T-helper 17 cell (primary cell): ENCODE measurements at places on chromosomes 2 and 18.

GRCh38 chr2:44247924-44248323 is 27.4 kb upstream of the SLC3A1 start:
- DNase-seq = no peak

DNA sequence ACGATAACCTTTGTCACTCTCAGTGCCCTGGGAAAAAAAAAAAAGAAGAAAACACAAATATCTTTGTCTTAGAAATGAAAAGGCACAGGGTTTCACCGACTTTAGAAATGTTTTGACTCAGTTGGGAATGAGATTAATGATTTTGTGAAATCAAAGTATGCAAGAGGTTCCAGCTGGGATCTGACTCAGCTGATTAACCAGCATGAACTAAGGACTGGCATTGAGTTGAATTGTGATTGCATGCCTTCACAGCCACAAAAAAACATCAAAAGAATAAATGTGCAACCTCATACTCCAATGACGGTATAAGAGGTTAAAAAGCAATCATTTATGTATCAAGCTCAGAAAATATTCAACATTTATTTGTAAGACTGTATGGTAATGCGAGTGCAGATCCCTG is 566.6 kb upstream of the DSEL start:
- no peak for DNase-seq

DNA sequence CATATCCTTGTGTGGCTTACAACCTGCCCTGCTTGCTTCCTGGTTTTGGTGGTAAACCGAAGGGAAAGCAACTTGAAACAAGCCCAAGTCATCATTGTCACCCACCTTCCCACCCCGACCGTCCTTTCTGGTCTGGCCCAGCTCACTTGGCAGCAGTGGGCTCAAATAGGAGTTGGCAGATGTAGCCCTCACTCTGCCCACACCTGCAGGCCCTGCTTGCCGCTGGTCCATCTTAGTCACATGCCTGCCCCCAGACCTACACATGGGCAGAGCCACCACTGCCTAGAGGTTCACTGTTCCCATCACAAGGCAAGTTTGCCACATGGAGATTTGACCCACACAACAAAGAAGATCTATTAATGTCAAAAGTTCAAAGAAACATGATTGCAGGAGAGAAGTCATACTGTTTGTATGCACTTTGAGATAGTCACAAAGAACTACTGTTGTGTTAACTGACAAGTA is 9.3 kb downstream of the EIPR1 start:
- no peak for DNase-seq

- no peak for DNase-seq
Observed at GRCh38 chr2:55357927-55358326, 61.7 kb downstream of the CCDC88A start.

DNA sequence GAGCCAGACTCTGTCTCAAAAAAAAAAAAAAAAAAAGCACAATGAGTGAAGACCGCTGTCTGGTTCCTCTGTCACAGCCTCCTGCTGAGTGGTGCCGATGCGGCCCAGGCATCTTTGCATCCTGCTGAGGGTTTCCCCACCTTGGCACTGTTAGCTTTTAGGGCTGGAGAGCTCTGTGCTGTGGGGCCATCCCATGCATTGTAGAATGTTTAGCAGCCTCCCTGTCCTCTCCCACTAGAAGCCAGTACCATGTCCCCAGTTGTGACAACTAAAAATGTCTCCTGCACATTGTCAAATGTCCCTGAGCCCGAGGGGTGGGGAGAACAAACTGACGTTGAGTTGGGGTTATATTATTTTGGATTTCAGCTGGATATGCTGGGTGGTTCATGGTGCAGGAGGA is 7.9 kb upstream of the COLEC11 start:
- DNase-seq = no peak

DNA sequence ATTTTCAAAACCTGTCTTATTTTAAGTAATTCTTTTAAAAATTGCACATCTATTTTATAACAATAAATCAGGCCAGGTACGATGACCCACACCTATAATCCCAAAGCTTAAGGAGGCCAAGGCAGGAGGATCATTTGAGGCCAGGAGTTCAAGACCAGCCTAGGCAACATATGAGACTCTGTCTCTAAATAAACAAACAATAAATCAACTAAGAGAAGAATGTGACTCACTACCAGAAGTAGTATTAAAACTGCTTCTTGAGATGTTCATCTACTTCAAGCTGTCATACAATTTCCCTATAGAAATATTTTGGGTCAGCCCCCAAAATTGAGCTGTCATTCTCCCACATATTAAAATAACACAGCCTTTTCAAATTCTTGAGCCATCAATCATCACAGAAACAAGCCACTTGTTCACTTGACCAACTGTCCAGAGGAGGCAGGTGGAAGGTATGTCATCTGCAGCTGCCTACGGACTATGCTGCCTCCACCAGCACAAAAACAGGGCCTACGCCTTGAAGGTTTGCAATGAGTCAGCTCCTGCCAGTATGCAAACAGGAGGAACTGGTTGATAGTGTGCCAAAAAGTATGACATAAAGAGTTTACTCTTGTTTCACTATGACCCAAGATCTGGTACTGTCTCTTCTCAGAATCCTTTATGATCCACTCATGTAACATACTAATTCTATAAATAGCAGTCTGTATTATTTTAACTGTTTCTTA is 33.6 kb downstream of the KIDINS220 start:
- DNase-seq = no peak

DNA sequence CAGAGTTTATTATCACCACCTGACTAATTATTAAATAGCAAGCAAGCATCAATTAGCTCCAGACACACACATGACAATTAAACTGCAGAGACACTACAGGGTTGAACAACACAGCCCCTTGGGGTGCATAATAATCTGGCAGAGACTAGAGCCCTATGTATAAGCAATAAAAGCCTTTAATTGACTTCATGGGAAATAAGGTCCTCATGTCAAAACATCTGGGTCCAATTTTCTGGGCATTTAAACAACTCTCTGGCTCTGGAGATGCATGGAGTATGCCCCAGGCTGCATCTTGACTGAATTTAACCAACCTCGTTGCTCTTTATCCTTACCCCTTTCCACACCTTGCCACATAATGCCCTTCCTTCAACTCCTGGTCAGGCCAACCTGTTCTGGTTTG is 270.7 kb upstream of the THUMPD2 start:
- no peak for DNase-seq

GRCh38 chr2:205745661-205746419 is 63.5 kb downstream of the NRP2 start:
- no peak for DNase-seq

- no peak for DNase-seq
Observed at GRCh38 chr2:99032786-99033185, 96.8 kb upstream of the CRACDL start.

DNA sequence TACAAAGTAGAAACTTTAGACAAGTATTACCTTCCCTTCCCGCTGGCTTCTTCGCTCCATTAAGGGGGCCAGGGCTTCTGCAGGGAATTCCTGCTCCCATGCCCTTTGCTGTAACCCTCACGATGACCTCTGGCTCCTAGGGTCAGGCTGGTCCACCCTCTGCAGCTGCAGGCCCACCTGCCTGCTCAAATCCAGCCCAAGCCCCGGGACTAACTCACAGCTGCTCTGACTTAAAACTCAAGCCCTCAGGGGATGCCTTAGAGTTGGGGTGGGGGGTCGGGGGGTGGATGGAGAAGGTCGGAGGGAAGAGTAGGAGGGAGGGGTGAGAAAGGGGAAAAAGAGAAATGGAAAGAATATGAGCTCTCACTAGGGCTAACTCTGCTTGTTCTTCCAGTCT is 4.9 kb downstream of the IGFBP5 start:
- no peak for DNase-seq

- DNase-seq = no peak
Observed at GRCh38 chr2:198916548-198917080, 541.1 kb downstream of the SATB2 start.

DNA sequence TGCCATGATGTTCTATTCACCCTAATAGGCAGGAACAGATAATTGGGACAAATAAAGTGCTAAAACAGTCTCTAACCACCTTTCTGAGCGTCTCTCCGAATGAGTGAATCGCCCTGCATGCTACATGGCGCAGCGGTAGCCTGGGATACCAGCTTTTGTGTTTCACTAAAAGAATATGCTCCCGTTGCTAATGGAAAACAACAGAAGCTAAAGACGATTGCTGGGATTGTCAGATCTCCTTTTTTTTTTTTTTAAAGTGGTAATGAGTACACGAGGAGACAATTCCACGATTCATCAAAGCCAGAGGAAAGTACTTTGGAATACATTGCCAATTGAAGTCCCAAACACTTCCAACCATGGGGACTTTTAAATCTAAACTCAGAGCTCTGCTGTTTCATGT is 1815.3 kb upstream of the CELF4 start:
- no peak for DNase-seq

DNA sequence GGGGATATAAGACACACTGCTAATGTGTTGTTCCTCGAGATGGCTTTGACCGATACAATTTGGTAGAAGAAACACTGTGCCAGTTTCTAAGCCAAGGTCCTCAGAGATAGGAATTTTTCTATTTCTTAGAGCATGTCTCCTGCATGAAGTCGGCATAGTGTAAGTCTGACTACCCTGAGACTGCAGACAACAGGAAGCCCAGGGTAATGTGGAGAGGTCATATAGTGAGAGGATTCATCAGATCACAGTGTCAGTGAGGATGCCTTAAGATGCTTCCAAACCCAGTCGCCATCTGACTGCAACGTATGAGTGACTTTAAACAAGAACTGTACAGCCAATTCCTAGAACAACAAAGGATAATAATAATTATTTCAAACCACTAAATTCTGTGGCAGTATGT is 818.3 kb upstream of the GYPC start:
- DNase-seq = no peak
